Breast epithelium (tissue), 4 donors: ENCODE measurements at places on chromosomes 6 and 20. TPM values are rescaled to one million over a fixed set of nuclear protein-coding genes. Genes with fewer than 3 reads are reported as not detected.

GRCh38 chr6:8392569-8392968, 42.8 kb downstream of the SLC35B3 start:
- no peak for DNase-seq

GRCh38 chr6:80454661-80455365, 348.3 kb downstream of the BCKDHB start:
- no peak for DNase-seq

GRCh38 chr6:137975188-137975940, 108.3 kb downstream of the TNFAIP3 start:
- no peak for DNase-seq

- no peak for DNase-seq
Measured at GRCh38 chr6:88441346-88441745, 275.2 kb upstream of the CNR1 start.

DNA sequence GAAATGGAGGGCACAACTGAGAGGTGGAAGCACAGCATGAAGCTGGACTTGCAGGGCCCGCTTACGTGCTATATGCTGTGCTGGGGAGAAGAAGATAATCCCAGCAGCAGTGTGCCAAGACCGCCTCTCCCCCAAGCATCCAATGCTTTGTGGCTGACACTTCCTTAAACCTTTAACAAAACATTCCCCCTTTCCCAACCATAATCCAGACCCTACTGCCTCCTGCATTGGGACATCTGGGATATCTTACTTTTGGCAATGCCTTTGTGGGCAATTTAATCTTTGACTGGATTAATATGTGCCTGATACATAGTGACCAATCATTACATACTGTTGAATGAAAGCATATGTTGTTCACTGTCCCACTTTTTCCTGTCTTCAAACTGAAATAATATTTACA, 3.1 kb upstream of the TENT5A start:
- DNase-seq: no peak

- no peak for DNase-seq
Measured at GRCh38 chr6:166157930-166158617, 9.6 kb downstream of the TBXT start.

CRISP1 gene
- not detected for total RNA-seq

CRISP3 gene
- total RNA-seq: 9.2 TPM

CNBD2 gene
- total RNA-seq: 2.3 TPM

SLC17A2 gene
- total RNA-seq: not detected
